ENCODE measurements at places on chromosomes 13 and 19.

DNA sequence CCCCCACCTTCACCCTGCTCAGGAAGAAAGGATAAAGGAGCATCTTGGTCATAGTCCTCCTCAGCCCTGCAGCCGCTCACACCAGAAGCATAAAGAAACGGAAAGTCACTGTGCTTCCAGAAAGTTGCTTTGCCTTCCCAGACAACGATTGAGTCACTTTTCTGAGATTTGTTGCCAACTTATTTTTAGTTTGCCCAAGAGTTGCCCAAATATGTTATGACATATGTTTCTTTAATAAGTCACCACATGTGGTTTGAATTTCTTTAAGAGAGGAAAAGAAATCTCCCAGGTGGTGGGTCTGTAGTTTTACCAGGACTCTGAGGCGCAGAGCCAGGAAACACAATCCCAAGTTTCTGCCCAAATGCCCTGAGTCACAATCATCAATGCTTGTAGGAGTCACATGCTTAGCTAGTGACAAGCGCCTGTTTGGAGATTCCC is 63.4 kb upstream of the LRCH1 start:
- no peak for DNase-seq

GRCh38 chr13:111359237-111359915 is 38.9 kb downstream of the TEX29 start:
- DNase-seq, result no peak

GRCh38 chr19:5563935-5564612 is 3.7 kb downstream of the TINCR start:
- DNase-seq, result no peak

- DNase-seq, result no peak
Measured at GRCh38 chr19:14142262-14143190, 6.1 kb upstream of the ASF1B start.

- no peak for DNase-seq
Measured at GRCh38 chr13:45943120-45943519, 91.6 kb upstream of the SIAH3 start.

- DNase-seq, result no peak
Measured at GRCh38 chr13:57653229-57653989, 21.9 kb downstream of the PCDH17 start.

- DNase-seq, result no peak
Measured at GRCh38 chr13:48579165-48579918, 46.5 kb upstream of the RCBTB2 start.

DNA sequence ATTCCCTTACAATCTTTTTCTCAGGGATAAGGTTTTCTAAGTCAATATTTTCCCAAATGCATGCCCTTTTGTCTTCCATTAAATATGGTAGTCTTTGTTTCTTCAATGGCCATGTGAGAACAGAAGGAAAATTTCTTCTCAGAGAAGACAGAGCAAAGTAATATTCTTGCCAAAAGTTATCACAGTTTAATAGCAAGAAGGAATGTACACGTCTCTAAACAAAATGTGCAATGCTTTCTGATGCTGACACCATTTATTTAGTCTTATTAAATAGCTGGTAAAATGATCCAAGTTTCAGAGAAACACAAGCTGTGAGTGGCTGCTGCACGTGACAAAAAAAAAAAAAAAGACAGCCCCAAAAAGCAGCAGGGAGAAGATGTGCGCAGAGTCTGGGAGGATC is 542.5 kb downstream of the GPC6 start:
- no peak for DNase-seq

DNA sequence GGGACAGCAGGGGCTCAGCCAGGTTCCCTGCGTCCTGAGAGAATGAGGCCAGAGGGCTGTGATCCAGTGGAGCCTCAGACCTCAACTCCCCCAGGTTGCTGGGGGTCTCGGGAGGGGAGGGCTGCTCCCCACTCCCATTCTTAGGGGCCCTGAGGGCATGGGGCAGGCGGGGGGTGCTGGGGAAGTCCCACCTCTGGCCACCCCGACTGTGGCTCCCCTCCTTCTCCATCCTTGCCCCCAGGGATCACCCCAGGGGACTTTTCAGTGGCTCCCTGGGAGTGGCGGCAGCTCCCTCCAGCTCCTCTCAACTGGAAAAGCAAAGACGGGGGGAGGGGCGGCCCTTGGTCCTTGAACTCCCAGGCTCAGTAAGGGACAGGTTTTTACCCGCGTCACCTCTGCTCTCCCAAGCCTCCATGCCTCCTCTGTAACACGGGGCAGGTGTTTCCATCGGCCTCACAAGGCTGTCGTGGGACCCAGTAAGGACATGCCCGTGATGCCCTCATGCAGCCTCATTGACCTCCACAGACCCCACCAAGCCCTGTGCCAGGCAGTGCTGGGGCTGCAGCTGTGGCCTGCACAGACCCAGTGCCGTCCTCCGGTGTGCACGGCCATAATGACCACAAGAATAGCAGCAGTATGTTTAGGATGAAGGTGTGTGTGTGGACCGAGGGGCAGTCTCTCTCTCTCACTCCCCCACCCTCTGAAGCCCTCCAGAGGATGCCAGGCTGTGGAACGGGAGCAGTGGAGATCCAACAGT is 11.6 kb upstream of the TOMM40 start:
- DNase-seq, result no peak

DNA sequence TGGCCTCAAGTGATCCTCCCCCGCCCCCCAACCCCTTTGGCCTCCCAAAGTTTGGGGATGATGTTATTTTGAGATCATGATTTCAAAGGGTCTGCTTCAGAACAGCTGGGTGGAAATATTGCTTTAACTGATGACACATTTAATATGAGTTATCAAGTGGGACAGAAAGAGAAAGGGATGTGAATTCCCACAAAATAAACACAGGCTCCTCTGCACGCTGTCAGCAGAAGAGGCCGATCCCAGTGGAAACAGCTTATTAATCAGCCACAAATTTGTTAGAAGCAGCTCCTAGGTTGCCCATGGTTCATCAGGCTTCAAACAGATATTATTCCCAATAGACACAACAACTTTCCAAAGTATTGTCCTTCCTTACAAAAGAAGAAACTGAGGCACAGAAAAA is 4.7 kb downstream of the DCLK1 start:
- DNase-seq, result no peak

DNA sequence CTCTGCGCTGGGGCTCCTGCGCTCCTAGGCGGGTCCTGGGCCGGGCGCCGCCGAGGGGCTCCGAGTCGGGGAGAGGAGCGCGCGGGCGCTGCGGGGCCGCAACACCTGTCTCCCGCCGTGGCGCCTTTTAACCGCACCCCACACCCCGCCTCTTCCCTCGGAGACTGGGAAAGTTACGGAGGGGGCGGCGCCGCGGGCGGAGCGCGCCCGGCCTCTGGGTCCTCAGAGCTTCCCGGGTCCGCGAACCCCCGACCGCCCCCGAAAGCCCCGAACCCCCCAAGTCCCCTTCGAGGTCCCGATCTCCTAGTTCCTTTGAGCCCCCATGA is at the start of gene GJB2:
TSS of gene GJB2 (minus strand) at position 103 of the 326 bp plus-strand sequence. CDS start 3,357 bp downstream, outside the sequence.
- no peak for DNase-seq

- DNase-seq, result no peak
Measured at GRCh38 chr13:82248762-82249161, 1633.5 kb downstream of the SLITRK1 start.

DNA sequence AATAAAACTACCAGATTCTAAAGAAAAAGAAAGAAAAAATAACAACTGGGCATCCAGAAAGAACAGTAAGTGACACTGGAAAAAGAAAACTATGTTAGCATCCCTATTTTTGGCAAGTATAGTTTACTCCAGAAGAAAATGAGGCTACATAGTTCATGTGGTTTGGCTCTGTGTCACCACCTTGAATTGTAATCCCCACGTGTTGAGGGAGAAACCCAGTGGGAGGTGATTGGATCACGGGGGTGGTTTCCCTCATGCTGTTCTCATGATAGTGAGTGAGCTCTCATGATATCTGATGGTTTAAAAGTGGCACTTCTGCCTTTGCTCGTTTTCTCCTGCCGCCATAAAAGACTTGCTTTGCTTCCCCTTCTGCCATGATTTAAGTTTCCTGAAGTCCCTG is 76.9 kb downstream of the ITGBL1 start:
- DNase-seq, result no peak

DNA sequence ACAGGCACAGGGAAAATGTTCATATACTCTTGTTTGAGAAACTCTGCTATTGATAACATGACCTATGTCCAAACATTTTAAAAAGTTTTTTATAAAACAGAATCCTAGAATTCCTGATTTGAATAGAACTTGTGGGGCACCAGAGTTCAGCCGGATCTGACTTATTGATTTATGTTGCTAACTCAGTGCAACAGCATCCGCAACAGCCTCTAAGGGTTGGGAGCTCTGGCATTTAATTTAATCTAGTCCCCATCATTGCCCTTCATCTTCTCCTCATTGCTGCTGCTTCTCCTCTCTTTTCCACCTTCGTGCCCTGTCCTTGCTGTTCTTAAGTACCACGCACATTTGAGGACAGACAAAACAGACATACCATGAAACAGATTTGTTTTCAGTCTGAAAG is 214.5 kb downstream of the FGF14 start:
- DNase-seq, result no peak

- no peak for DNase-seq
Measured at GRCh38 chr19:18090545-18091216, 3.9 kb upstream of the IL12RB1 start.

- DNase-seq, result no peak
Measured at GRCh38 chr13:100513171-100513570, 75.4 kb downstream of the GGACT start.

DNA sequence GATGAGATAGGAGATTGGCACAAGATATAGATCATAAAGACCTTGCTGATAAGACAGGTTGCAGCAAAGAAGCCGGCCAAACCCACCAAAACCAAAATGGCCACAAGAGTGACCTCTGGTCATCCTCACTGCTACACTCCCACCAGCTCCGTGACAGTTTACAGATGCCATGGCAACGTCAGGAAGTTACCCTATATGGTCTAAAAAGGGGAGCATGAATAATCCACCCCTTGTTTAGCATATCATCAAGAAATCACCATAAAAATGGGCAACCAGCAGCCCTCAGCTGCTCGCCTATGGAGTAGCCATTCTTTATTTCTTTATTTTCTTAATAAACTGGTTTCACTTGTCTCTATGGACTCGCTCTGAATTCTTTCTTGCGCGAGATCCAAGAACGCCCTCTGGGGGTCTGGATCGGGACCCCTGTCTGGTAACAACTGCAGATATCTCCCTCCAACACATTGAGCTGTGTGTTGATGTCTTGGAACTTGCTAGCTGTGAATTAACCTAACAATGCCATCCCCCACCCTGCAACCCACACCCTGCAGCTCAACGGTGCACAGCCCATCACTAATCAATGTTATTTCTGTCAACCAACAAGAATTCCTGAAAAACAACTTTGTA is 27.1 kb upstream of the GRTP1 start:
- no peak for DNase-seq

- no peak for DNase-seq
Measured at GRCh38 chr13:80469105-80469852, 128.4 kb upstream of the SPRY2 start.

DNA sequence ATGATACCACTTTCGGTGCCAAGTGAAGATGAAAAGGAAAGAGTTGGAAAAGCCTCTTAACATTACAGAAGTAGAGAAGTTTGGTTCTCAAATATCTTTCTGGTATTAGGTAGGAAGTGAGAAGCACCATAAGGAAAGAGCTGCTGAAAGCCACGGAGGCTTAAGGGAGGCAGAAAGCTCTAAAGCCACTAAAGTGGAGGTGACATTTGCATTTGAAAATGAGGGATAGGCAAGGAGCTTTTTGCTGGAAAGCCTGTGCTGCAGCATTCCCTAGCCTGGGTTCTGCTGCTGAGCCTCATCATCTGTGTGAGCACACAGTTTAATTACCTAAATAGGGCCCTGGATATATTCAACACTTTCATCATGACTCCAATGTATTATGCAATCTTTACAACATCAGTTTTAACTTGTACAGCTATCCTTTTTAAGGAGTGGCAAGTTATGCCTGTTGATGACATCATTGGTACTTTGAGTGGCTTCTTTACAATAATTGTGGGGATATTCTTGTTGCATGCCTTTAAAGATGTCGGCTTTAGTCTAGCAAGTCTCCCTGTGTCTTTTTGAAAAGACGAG is 315.4 kb downstream of the RBM26 start:
- DNase-seq, result no peak

- DNase-seq, result no peak
Measured at GRCh38 chr19:2099054-2099501, 2.4 kb downstream of the IZUMO4 start.

DNA sequence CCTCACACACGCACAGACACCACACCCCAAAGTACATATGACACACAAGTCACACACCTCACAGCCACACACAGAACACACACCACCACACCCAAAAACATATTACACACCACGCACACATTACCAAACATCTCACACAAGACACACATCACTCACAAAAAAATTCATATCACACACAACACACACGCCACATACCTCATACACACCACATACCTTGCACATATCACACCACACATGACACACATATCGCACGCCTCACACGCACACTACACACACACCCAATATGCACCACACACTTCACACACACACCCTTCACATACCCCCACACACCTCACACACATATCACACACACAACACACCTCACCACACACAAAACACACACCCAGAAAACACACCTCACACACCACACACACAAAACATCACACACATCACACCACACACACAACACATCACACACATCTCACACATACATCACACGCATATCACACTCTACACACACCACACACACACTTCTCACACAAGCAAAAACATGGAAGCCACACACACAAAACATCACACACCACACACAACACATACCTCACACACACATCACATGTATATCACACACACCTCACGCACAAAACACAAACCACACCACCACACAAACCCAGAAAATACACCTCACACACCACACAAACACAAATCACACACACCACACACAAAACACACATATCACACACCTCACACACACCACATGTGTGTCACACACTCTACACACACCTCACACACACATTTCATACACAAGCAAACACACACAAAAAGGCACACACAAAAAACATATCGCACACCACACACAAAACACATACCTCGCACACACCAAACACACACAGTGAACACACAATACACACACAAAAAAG is 132.1 kb downstream of the CRYL1 start:
- no peak for DNase-seq

DNA sequence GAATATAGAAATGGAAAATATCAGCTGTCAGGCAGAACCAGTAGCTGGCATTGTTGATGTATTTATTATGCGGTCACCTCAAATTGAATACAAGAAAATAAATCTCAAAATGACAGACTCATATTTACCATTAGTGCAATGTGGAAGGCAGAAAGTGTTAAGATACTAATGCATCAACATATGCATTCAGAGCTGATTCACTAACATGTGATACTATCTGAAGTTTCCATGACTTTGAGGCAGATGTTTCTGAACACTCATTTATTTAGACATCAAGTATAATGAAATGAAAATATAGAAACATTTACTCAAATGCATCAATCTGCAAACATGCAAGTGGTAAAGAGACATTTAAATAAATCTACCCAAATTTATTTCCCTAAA is 474.2 kb upstream of the SLC10A2 start:
- DNase-seq, result no peak

GRCh38 chr19:16381756-16382401 is 57.3 kb downstream of the KLF2 start:
- DNase-seq, result no peak
